ENCODE measurements at places on chromosomes 6 and 20. TPM values are rescaled to one million over a fixed set of nuclear protein-coding genes. Genes with fewer than 3 reads are reported as not detected.

C4A gene
- total RNA-seq = 11.3 TPM

GSTA3 gene
- total RNA-seq = not detected

PPIL6 gene
- 6.9 TPM for total RNA-seq

TTK gene
- total RNA-seq = 2.8 TPM

RNF182 gene
- total RNA-seq = 0.28 TPM

TMEM217 gene
- 4.0 TPM for total RNA-seq

BNIP5 gene
- total RNA-seq = not detected

TMEM74B gene
- not detected for total RNA-seq

CLPSL2 gene
- not detected for total RNA-seq

PCSK2 gene
- total RNA-seq = under 0.01 TPM
